ENCODE measurements at places on chromosomes 4 and X.

- DNase-seq = no peak
Measured at GRCh38 chr4:80265571-80266252, 752 bp upstream of the FGF5 start.

DNA sequence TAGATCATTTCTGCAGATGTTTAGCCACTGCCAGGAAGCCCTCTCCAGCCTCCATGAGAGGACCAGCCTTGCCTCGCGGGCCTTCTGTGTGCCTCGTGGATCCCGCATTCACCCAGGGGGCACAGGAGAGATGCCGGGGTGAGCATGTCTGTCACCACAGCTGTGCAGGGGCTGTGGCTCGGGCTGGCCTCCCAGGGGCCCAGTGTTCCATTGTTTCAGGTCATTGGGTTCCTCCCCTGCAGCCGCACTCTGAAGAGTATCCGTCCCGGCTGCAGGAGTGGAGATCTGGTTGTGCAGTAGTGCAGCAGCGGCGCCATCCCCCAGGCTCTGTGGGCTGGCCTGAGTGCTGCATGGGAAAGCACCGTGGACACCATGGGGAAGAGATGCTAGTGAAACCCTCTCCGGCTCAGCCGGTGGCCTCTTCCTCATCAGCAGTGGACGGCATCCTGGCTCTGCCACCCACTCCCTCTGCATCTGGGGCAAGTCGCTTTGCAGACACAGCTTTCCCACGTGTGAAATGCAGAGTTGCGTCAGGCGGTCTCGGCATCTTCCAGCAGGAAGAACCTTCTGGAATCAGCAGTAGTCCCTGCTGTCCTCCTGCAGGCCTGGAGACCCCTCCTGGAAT, 29.1 kb downstream of the TBC1D14 start:
- DNase-seq = no peak

GRCh38 chrX:40807384-40807783, 72.0 kb upstream of the MED14 start:
- DNase-seq = no peak

DNA sequence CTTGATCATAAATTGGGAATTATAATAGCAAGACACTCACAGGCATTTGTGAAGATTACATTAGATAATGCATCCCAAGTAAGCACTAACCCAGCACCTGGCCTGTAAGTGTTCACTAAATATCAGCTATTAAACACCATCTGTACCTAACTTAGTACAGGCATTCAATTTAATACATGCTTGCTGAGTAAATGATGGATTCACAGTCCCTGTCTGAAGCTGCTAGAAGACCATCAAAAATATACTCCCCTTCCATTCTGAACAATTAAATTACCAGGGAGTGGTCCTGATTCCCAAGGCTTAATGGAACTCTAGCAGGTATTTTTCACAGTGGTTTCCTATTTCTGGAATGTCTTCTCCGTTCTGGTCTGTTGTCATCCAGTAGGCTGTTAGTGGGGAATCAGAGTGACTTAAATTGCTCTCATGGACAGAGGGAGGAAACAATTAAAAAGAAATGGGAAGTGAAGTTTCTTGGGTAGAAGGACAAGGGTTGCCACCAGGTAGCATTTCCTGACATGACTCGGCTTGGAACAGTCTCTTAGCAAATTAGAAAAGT, 233.9 kb downstream of the PTTG2 start:
- no peak for DNase-seq

GRCh38 chr4:13947921-13948320, 320.4 kb upstream of the BOD1L1 start:
- no peak for DNase-seq

DNA sequence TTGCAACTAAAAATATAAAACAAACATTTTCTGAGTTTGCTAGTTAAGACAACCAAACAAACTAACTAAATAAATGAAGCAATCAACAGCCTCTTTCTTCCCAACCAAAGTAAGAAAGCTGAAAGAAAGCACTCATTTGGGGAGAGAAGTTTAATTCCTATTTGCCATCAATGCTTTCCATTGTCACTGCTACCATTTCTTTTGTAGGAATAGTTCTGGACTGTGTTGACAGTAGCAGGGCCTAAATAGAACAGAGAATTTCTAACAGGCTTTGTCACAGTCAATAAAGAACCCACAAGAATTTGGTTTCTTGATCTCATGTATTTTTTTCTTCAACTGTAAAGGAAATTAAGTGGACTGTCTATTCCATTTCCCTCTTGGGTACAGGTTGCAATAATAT, 1886.4 kb upstream of the TENM3 start:
- no peak for DNase-seq

DNA sequence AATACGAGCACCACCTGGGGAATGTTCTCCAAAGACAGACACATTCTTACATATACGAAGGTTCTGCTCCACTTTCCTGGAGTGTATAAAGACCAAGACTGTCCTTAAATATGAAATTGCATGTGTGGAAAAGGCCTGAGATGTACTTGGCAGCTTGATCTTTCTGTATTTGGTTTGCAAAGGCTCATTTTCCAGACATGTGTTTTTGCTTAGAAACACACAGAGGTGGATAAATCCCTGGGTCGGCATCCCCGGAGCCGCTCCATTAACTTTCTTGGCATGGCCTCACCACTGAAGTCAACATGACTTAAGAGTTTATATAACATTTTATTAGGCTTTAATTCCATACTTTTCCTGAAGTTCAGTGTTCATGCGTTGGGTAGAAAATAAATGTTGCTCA, 239.4 kb downstream of the LDB2 start:
- DNase-seq = no peak

GRCh38 chr4:53960843-53961242, 103.6 kb downstream of the CHIC2 start:
- no peak for DNase-seq
